Activated CD4-positive, alpha-beta T cell treated with anti-CD3 and anti-CD28 coated beads for 36 hours (primary cell): ENCODE measurements at places on chromosomes 6 and 20.

DNA sequence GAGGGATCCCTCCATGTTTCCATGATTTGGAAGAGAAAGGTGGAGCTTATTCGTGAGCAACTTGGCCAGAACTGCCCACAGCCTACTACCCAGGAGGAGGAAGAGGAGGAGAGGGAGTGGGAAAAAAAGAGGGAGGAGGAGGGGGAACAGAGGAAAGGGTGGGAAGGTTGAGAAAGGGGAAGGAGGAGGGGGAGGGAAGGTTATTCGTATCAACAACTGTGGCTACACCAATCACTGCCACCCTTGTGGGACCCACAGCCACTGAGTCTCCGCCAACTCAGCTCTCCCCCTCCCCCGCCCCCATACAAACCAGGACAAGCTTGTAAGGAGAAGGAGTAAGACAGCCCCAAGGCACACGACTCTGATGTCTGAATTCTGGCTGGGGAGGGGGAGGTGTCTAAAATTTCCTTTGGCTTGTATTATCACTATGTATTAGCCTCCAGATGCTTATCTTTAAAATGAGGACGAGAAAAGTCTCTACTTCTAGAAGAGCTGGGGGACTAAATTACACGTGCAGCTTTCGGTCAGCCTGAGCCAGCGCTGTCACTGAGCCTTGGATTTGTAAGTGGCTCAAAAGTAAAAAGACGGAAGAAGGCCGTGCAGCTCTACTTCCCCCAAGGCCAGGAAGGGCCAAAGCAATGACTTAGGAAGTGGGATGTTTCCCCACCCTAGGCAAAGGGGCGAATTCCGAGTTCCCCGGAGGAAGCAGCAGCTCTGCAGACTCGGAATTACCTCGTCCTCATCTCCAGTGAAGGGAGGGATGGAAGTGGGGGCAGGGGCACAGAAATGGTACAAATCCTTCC, 1.0 kb downstream of the FKBP1A start:
- DNase-seq, result peak; percentile 68

- no peak for DNase-seq
These were observed 431.8 kb upstream of the SOX4 start for GRCh38 chr6:21161707-21162106.

GRCh38 chr20:54134445-54135220, 39.2 kb downstream of the CYP24A1 start:
- DNase-seq, result no peak

GRCh38 chr6:115896538-115897129, 164.1 kb downstream of the FRK start:
- DNase-seq, result no peak

DNA sequence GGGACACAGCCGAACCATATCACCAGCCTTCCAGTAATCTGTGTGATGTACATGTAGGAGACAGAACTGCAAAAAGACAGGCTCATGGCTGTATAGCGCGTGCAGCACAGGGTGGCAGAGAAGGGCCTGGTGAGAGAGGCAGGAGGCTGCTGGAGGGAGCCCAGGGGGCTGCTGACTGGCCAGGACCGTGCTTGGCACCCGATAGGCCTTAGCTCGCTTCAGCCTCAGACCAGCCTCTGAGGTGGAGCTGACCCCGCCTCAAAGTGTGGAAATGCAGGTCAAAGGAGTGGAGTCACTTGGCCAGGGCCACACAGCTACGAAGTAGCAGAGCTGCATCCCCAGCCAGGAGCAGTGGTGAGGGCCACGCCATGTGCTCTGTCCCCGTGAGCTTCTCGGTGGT, 707.6 kb downstream of the QKI start:
- no peak for DNase-seq

GRCh38 chr6:145809785-145810184, 4.8 kb downstream of the FBXO30 start:
- DNase-seq, result no peak

- no peak for DNase-seq
These were observed 35.6 kb upstream of the KCNK16 start for GRCh38 chr6:39357998-39358686.

DNA sequence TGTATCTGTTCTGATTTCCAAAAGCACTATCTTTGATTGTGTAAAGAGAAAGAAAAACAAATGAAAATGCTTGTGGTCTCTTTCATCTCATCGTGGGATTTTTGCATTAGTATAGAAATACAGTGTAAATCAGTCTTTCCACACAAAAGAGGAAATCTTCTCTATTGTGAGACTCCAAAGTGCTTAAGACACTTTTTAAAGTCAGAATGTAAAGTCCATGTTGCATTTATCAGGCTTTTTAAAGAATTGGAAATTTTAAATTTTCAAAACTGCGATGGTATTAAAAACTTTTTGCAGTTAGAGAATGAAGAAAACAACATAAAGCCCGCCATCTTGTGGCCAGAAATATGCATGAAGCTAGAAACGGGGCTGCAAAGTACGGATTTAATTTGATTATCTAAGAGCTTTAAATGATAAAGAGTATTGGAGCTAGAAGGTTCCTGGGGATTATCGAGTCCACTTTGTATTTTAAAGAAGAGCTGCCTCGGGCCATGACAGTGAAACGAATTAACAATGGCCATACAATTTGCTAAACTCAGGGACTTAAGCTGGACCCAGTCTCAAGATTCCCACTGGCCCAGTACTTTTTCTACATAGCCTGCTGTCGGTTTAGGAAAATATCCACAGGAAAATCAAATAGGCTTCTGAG, 339.6 kb downstream of the ARHGAP18 start:
- DNase-seq, result peak; percentile 62

- peak; percentile 33 for DNase-seq
These were observed 10.0 kb upstream of the POU3F2 start for GRCh38 chr6:98824162-98824901.

DNA sequence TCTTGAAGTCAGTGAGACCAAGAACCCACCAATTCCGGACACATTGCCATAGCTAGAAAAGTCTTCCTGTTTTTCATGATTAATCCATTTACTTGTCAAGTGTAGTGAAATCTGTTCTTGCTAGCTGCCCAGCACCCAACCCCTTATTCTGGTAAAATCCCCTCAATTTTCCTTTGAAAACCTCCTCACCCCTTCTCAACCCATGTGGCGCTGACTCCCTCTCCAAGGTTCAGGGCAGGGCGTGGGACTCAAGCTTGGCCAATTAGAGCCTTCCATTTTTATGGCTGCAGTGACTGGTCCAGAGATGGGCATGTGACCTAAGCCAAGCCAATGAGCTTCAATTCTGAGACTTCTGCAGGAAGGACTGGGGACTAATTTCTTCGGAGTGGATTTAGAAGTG, 9.8 kb upstream of the ZBP1 start:
- DNase-seq, result peak; percentile 77

DNA sequence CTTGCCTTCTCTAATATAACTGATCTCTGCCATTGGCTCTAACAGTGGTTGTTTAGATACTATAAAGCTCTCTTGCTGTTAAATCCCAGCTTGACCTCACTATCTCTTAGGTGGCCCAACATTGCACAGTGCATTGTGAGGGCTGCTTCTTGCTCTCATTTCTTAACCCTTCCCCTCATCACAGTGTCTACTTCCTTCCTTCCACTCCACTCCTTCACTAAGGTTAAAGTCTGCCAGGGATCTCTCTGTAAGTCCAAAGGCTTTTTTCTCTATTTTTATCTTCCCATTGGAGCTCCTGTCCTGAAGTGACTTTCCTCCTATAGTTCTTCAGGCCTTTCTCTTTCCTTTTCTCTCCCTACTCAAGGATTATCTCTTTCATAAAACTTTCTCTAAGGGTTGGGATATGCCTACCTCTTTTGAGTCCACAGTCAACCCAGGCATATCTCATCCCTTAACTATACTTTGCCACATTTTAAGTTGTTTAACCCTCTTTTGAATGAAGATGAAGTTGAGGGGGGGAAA, 4.0 kb upstream of the TBC1D22B start:
- DNase-seq, result no peak

- DNase-seq, result no peak
These were observed 92.4 kb downstream of the CD24 start for GRCh38 chr6:106882138-106882537.

DNA sequence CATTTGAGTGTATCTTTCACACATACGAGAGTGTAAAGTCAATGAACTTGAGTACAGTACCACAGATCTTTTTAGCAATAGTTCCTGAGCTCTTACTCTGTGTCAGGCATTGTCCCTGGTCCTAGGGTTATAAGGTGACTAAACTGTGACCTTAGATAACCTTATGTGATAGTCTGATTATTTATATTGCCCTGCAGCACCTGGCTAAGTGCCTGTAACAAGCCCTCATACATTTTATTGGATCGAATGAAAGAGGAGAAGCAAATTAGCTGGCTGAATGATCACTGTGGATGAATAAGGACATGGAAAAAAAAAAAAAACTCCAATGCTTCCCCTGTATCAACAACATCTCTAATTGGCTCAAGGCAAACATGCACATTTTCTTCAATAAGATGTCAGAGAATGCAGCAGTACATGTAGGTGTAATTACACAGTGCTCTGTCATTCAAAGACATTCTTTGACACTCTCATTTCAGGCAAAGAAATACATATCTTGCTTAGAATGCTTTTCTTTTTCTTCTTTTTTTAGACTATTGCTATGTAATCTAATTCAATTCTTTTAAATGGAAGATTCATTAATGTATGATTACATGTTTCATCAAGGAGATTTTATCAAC, 153.4 kb downstream of the PHACTR1 start:
- no peak for DNase-seq

DNA sequence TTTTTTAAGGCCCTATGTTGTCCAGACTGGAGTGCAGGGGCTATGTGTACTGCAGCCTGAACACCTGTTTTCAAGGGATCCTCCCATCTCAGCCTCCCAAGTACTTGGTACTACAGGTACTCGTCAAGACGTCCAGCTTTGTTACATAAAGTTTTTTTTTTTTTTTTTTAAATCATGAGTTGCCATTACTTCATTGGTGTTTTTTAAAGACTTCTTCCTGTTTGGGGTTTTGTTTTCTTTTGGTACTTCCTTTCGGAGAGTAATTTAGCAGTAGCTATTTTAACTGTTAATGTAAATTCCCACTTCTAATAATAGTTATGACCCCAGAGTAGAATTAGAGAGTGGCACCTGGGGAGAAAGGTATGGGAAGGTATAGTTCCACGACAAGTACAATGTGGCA, 10.5 kb downstream of the ZNFX1 start:
- no peak for DNase-seq

DNA sequence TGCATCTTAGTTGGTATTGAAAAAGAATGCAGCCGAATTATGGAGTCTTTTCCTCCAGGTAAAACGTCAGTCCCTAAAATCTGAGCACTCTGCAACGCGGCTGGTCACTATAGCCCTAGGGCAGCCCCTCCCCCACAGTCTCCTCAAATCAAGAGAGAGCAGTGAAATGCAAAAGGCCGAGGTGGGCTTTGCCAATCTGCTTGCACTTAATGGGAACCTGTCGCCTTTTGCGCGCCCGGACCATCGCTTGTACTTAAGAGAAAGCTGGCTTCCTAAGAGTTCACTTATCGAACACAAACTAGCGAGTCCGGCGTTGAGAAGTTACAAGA, 447 bp downstream of the MCM3 start:
- DNase-seq, result peak; percentile 71

- DNase-seq, result no peak
These were observed 173.0 kb downstream of the IBTK start for GRCh38 chr6:82074556-82074955.

DNA sequence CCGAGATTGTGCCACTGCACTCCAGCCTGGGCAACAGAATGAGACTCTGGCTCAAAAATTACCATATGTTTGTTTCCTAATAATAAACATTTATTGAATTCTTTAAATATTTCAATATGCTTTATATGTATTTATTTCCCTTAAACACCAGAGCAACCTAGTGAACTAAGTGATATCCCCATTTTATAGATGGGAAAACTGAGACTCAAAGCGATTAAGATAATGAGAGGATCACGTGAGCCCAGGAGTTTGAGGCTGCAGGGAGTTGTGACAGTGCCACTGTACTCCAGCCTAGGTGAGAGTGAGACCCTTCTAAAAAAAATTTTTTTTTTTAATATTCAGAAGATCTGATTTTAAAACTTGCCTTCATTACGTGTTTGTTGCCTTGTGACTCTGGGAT, 19.4 kb upstream of the CARMIL1 start:
- DNase-seq, result no peak

- DNase-seq, result no peak
These were observed 56.1 kb upstream of the STMND1 start for GRCh38 chr6:17045581-17046322.

DNA sequence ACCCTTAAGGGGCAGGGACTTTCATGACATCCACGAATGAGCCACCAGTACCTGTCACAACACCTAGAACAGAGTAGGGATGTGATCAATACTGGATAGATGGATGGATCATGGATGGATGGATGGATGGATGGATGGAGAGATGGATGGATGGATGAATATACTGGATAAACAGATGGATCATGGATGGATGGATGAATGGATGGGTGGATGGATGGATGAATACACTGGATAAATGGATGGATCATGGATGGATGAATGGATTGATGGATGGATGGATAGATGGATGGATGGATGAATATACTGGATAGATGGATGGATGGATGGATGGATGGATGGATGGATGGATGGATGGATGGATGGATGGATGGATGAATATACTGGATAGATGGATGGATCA, 73.0 kb downstream of the PKHD1 start:
- no peak for DNase-seq
